Stimulated activated CD4-positive, alpha-beta T cell treated with anti-CD3 and anti-CD28 coated beads, Interleukin-12 subunit alpha, Interleukin-12 subunit beta, amount 100 ng/mL, for 48 hours (primary cell): ENCODE measurements at places on chromosomes 5 and 9.

DNA sequence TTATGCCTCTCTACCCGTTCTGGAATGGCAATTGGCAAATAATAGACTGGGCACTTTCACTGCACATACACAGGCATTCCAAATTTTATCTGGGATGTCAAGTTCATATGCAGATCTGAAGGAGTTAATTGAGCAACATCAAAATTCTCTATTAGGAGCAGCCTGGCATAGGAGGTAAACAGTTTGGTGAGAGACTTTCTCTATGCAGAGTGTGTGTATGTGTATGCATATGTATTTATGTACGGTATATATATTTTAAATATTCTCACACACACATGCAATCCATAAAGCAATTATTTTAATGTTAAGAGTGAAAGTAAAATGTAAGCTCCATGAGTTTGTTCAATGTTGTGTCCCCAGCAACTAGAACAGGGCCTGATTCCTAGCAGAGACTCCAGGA is 517.8 kb downstream of the CTNND2 start:
- no peak for DNase-seq

- no peak for DNase-seq
Measured at GRCh38 chr5:140329739-140330481, 16.5 kb downstream of the HBEGF start.

DNA sequence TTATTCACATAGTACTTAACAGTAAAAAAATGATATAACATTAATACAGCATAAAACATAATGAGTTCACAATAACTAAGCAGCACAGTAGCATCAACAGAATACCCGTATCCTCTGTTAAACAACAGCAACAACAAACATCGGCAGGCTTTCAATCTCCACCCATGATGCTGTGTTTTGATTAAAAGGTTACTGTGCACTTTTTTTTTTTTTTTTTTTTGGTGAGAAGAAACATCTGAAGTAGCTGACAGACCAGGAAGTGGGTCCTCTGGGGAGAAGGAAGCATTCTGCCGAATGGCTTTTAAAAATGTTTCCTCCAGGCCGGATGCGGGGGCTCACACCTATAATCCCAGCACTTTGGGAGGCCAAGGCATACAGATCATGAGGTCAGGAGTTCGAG is 282.3 kb downstream of the EPB41L4A start:
- no peak for DNase-seq

- no peak for DNase-seq
Measured at GRCh38 chr9:137202966-137203365, 2.4 kb upstream of the TPRN start.

DNA sequence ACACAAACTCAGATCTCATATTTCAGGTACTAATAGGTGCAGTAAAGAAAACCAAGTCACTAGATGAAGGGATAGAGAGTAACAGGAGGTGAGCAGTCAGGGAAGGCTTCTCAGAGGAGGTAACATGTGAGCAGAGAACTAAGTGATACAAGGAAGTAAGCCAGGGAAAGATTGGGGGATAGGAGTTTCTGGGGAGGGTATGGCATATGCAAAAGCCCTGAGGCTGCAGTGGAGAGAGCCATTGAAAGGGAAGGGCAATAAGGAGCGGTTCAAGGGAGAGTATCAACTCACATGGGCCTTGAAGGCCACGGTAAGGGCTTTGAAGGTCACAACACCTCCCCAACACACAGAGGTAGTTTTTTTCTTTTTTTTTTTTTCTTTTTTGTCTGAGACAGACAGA is 6.9 kb downstream of the OLFML2A start:
- no peak for DNase-seq

GRCh38 chr9:120681121-120681520 is 33.1 kb downstream of the MEGF9 start:
- DNase-seq = no peak

- DNase-seq = no peak
Measured at GRCh38 chr5:142888469-142889085, 118.4 kb downstream of the ARHGAP26 start.

DNA sequence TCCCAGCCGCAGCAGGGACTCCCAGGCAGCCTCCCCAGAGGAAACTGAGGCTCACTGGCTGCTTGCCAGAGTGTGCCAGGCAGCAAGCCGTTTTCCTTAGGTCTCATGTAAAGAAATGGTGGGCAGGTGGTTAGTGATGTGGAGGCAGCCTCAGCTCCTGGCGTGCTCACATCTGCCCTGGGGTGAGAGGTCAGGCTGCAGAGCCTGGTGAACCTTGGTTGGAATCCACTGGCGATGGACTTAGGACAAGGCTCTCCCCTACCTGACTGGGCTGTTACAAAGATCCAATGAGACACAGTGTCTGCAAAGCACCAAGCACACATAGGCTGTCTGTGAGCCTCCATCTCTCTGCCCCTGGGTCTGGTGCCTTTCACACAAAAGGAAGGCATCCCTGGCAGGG is 30.9 kb downstream of the LHX6 start:
- DNase-seq = no peak

GRCh38 chr5:60494144-60494543 is 205.8 kb downstream of the DEPDC1B start:
- DNase-seq = no peak
